ENCODE measurements at places on chromosomes 5 and 9.

DNA sequence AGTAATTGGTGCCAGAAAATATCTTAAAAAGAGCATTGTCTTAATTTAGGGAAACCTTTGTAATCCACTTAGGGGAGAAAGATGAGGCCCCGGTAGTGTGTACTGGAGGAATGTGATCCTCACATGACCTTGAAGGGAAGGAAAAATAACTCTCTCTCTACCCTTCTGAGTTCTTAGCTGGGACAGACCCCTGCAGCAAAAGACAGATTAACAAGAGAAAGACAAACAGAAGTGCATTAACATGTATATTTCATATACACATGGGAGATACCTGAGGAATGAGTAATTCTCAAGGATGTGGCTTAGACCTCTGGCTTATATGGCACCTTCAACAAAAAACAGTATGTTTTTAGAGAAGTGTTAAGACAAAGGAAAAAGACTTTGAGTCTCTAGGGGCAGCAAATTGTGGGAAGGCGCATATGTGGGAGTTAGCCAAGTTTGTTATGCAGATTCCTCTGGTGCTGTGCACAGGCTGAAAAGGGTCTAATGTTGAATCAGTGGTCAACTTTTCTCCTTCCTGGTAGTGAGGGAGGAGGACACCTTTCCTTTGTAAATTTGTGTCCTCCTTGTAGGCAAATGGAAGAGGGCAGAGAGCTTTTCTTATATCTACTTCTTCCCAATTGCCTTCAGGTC, 138.8 kb downstream of the LRRC70 start:
- no peak for DNase-seq

- no peak for DNase-seq
Measured at GRCh38 chr5:3740546-3741373, 145.1 kb downstream of the IRX1 start.

- no peak for DNase-seq
Measured at GRCh38 chr5:77155179-77155785, 55.2 kb upstream of the PDE8B start.

DNA sequence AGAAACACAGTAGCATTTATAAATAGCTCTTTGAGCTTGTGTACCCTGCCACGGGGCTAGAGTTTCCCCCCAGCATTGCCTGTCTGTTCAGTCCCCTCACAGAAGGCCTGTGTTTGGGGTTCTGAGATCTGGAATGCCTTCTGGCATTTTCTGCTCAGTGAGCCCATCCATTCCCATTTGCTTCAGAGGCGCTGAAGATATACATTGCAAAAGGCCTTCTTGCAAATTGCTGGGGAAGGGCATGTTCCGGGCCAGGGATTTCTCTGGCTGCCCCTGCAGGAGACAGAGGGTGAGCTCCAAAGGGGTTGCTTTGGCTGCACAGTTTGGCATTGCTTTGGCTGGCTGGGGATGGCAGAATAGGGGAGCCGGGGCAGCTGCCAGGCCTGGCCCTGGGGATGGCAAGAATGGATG, 308.4 kb downstream of the MSX2 start:
- no peak for DNase-seq

DNA sequence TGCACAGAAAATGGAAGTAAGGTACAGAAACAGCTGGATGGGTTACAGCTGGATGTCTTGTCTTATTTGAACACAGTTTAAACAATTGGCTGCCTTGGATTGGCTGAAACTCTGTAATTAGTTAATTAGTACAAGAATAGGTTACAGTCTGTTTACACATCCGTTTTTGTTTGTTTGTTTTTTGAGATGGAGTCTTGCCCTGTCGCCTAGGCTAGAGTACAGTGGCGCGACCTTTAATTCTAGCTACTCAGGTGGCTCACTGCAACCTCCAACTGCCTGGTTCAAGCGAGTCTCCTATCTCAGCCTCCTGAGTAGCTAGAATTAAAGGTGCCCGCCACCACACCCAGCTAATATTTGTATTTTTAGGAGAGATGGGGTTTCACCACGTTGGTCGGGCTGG, 368.7 kb upstream of the KLF4 start:
- no peak for DNase-seq

DNA sequence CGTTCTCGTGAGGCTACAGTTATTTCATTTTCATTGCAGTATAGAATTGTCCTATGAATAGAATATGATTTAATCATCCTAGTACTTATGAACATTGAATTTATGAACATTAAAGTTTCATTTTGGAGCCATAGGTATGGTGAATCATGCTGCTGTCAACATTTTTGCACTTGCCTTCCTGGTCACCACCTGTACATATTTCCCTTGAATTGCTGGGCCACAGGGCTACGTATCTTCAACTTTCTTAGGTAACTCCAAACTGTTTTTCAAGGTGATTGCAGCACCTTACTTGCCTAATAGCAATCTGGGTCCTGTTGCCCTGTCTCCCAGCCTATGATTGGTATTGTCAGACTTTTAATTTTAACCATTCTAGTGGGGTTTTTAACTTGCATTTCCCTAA, 6.5 kb upstream of the RNF145 start:
- no peak for DNase-seq

- no peak for DNase-seq
Measured at GRCh38 chr5:143886096-143886495, 74.1 kb downstream of the HMHB1 start.

GRCh38 chr5:54820346-54821134, 164.9 kb downstream of the ESM1 start:
- no peak for DNase-seq

DNA sequence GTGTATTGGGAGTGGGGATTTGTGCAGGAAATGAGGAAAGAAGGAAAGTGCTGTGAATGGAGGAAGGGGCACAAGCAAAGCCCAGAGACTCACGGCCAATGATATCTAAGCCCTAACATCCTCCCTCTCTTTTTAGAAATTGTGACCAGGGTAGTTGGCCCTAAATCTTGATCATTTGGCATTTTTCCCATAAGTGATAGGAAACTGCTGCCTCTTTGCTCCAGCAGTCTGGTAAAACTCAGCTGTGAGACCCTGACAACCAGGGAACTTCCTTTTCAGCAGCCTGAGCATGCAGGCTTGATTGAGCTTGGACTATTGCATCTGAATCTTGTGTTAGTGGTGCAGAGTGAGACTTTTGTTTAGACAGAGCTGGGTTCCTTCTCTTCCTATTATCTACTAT, 9.6 kb upstream of the ADRB2 start:
- no peak for DNase-seq

DNA sequence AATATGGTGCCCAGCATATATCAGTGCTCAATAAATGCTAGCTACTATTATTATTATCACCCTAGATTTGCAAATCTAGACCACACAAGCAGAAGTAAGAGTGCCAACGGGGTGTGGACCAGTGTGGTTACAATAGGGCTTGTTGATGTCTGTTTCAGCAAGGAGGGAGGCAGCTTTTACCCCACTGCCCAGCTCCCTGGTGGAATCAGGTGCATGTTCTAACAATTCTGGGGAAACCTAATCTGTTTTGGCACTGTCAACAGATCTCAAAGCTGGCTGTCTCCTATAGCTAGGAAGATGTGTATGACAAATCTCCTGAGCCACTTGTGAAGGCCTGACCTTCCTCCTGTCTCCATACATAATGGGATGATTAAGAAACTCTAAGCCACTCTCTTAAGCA, 5.7 kb downstream of the TGFBI start:
- no peak for DNase-seq

GRCh38 chr9:136144450-136144849, 25.8 kb upstream of the TMEM250 start:
- no peak for DNase-seq

GRCh38 chr5:132253008-132253441, 4.5 kb upstream of the PDLIM4 start:
- no peak for DNase-seq

- no peak for DNase-seq
Measured at GRCh38 chr9:89720696-89721175, 115.9 kb downstream of the GADD45G start.

GRCh38 chr5:68147659-68148058, 67.9 kb upstream of the PIK3R1 start:
- no peak for DNase-seq

DNA sequence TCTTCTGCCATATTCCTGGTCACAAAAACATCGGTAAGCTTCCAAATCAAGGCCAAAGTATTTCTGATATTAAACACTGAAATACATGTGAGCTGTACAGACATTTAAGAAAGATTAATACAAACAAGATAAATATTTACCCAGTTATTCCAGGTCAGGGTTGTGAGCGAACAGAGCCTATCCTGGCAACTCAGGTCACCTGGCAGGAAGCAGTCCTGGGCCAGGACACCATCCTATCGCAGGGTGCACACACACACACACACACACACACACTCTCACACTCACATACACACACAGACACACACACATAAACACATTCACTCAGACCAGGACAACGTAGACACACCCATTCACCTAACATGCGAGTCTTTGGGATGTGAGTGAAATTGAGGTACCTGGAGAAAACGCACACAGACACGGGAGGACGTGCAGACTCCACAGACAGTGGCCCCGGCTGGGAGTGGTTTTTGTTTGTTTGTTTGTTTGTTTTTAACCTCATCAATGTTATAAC, 82.4 kb upstream of the CACNA1B start:
- DNase-seq, result no peak

GRCh38 chr5:179623003-179623905, at the start of gene HNRNPH1:
TSS of gene HNRNPH1 (minus strand) at chr5:179623671. CDS start at chr5:179623133, 538 bp downstream.
- DNase-seq, result peak; percentile 98

DNA sequence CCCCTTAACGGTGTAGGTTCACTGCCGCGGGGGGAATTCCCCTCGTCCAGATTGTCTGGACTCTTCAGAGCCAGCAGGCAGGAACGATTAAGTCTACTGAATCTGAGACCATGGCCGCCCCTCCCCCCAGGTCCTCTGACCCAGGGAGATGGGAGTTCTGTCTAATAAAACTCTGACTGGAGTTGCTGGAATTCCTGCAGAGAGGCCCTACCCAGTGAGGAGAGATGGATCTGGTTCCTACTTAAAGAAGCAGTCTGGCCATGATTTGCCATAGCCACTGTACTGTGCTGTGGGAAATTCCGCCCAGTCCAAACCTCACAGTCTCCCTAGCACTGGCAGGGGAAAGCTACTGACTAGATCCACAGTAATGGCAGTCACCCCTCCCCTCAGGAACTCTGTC, 237.7 kb upstream of the RASA1 start:
- no peak for DNase-seq

DNA sequence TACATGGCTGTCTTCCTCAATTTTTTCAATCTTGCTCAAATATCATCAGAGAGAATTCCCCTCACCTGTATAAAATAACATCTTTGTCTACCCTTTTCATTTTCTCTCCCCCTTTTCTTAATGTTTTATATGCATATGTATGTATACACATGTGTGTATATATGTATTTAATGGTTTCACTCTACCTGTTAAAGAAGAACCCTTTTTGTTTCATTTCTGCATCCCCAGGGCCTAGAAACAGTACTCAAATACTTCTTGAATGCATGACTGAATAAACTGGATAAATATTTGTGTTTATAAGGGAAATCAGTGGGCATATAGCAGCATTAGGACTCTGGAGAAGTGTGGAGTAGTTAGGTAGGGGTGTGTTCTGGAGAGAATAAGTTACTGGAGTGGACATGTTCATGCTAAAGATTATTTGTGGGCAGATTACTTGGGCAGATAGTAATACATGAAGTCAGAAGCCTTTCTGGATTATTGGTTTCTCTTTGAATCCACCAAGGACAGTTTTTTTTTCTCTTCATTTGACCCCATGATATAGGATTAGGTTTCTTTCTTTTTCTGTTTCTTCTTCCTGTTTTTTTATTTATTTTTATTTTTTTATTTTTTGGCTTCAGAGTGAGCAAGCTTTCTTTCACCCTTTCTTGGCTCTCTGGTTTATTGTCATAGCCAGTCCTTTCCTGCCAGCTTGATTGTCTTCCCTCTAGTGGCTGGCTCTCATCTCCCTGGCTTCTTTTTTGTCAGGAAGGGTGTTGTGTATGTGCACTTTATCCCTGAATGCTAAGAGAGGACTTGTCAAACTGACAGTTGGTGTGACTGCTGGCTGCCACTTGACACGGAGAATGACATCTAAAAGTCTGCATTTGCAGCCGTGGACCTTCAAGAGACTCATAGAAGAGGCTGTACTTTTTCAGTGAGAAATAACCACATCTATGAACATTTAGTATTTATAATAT, 89.3 kb downstream of the ZCCHC7 start:
- no peak for DNase-seq

- no peak for DNase-seq
Measured at GRCh38 chr9:70475211-70475610, 60.8 kb upstream of the KLF9 start.

DNA sequence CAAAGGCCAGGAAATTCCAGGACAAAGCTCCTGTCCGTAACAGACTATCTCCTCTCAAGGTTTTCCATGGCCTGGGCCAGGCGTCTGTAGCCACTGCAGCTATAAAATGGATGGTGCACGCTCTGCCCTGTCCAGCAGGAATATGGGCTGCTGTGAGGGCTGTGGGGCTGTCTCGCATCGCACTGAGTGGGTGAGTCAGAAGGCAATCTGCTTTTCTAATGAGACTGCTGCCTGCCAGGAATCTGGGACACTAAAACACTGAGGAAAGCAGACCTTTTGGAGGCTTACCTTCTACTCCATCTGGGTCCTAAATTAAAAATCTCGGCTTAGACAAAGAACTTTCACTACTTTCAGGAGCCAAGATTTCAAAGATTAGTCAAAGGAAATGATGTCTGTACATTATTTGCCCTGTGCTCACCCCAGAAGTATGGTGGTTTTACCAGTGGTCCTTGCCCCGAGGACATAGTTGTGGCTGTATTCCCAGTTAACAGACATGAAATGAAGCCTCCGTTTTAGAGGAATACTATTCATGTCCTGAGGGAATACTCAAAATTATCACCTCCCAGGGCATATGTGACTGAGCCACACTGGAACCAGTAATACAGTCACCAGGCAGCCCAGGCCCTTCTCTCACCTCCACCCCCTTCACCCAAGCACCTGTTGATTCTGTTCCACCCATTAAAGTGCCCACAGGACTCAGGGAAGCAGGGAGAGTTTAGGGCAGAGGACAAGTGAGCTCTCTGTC, 56.4 kb downstream of the PFDN1 start:
- no peak for DNase-seq

DNA sequence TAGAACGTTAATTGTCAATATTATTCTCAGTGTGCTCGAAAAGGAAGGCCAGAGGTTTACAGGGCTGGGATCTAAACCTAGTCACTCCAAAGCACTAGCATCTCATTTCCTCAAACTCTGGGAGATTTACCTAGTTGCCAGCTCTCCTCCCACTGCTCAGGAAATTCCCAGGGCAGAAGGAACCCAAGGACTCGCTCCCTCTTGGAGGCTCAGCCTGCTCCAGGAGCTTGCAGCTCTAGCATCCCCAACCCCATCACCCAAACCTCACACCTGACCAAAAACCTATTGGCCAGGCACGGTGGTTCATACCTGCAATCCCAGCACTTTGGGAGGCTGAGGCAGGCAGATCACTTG, 26.0 kb downstream of the SERINC5 start:
- no peak for DNase-seq

DNA sequence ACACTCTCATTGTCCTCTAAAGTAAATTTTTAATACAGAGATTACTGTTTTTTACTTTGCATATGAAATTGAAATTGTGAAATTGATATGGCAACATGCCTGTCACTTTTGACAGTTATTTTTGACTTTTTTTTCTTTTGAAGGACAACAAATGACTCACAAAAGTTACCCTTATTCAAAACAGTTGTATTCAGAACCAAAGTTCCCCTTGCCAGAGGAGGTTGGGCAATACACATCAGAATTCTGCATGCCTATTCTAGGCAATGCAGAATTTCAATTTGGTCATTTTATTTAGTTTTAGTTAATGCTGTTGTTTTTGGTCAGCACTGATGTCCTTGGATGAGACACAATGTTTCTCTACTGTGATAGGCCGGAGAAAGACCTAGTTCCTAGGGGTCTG, 299.1 kb upstream of the PRR16 start:
- no peak for DNase-seq

- no peak for DNase-seq
Measured at GRCh38 chr5:43190755-43191603, 1.0 kb upstream of the NIM1K start.
